ENCODE measurements at places on chromosomes 16 and 17. TPM values are rescaled to one million over a fixed set of nuclear protein-coding genes. Genes with fewer than 3 reads are reported as not detected.
A peak's percentile ranks its signal among the peaks of the same experiment; 100 is the strongest.

Gene SNAI3
- total RNA-seq, result 0.13 TPM

Gene PLA2G10
- total RNA-seq, result not detected

Gene TBX6
- total RNA-seq, result under 0.01 TPM

Gene RETREG3
- 60.7 TPM for total RNA-seq

Gene ZSWIM7
- total RNA-seq, result 32.6 TPM

Gene COG8
- 29.5 TPM for total RNA-seq

Gene MYH1
- total RNA-seq, result not detected

Gene ELMO3
- 1.0 TPM for total RNA-seq

- peak; percentile 90 for DNase-seq
Observed at GRCh38 chr16:1002399-1003166, 21.0 kb downstream of the SOX8 start.

DNA sequence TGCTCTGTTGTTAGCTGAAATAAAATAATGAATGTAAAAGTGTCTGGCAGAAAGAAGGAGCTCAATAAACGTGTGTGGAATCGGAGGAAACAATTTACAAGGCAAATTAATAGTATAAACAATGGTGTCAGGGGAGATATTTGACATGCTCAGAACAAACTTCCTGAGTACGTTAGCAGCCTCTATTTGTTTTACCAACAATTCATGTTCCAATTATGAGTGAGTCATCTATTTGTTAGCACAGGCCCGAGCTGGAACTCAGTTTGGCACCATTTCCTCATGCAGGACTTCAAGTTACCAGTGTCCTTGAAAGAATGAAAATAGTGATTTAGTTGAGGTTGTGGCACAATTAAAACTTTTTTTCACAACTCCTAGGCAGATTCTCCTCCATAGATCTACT, 9.1 kb downstream of the ASIC2 start:
- peak; percentile 59 for DNase-seq

DNA sequence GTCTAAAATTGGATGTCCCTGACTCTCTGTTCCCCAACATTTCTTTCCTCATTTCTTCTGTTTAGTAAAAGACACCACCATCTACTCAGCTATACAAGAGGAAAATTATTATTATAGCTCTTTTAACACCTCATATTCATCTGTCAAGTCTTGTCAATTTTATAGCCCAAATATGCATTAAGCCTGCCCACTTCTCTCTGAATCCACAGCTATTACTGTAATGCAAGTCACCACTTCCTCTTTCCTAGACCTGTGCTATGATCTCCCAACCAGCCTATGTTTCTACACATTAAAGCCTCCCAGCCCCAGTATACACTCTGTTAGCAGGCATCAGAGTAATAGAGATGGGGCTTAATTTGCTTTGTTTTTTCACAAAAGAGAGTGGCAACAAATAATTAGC, 252.9 kb downstream of the GRIN2A start:
- no peak for DNase-seq

DNA sequence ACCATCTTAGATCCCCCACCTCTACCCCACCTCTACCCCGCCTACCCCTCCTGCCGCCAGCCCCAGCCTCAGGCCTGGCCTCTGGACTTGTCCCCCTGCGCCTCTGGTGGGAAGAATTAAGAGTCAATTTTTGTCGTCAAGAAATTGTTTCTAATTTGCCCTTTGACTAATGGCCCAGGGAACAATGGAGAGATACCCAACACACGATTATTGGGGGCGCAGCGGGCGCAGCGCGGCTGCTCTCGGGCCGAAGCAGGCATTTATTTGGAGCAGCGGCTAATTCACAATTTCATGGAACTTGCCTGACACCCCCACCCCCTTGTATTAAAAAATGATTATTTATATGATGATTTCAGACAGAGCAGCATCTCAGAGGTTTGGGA, 4.4 kb upstream of the BAHCC1 start:
- DNase-seq, result no peak

DNA sequence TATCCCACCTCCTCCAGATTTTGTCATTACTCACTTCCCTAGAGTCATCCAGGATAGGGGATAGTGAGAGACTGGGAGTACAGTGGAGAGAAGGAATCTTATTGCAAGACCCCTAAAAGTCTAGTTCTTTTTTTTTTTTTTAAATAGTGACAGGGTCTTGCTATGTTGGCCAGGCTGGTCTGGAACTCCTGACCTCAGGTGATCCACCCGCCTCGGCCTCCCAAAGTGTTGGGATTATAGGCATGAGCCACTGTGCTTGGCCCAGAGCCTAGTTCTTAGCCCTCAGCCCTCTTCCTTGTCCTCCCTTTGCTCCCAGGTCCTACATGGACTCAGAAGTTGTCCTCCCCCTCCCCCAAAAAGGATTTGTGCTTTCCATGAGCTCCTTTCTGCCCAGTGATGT, 2.7 kb upstream of the CHRNB1 start:
- DNase-seq, result no peak

GRCh38 chr16:24010440-24011089, 174.8 kb downstream of the PRKCB start:
- peak; percentile 58 for DNase-seq

DNA sequence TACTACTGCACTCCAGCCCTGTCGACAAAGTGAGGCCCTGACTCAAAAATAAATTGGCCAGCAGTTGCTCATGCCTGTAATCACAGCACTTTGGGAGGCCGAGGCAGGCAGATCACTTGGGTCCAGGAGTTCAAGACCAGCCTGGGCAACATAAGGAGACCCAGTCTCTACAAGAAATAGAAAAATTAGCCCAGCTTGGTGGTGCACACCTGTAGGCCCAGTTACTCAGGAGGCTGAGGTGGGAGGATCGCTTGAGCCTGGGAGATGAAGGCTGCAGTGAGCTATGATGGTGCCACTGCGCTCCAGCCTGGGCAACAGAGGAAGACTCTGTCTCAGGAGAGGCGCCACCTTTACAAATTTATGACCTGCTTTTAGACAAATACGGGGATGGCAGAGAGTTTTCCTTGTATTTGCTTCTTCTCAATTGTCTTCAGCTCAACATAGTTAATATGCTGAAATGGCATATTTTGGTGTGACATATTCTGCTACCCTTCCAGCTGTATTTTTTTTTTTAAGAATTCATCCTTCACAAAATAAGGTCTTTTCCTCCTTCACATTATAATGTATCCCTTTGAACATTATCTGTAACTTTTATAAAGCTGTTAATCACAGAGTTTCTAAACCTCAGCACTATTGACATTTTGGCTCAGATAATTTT, 21.1 kb upstream of the YPEL2 start:
- no peak for DNase-seq

GRCh38 chr16:6616746-6617145, 715.9 kb upstream of the RBFOX1 start:
- DNase-seq, result no peak

DNA sequence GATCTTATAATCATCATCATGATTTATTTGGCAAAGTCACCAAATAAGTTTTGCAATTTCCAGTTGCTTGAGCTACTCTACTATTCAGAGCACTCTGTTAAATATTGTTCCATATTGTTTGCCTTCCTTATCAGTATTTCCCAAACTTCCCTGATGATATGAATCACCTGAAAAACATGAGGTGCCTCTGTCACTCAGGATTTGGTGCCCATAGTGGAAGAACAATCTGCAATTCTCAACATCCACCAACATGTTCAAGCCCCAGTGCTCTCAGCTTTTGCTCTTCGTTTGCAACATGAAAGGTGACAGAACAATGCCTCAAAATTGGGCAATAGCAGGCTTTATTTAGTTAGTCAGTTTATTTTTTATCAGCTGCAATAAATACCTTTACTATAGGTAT, 28.6 kb upstream of the WSB1 start:
- peak; percentile 97 for DNase-seq

- no peak for DNase-seq
Observed at GRCh38 chr17:10871914-10872313, 34.0 kb upstream of the PIRT start.

GRCh38 chr17:7897773-7898172, 9.2 kb downstream of the CHD3 start:
- DNase-seq, result peak; percentile 70
